KG1 (cell line): ENCODE measurements at places on chromosomes 4 and X.

DNA sequence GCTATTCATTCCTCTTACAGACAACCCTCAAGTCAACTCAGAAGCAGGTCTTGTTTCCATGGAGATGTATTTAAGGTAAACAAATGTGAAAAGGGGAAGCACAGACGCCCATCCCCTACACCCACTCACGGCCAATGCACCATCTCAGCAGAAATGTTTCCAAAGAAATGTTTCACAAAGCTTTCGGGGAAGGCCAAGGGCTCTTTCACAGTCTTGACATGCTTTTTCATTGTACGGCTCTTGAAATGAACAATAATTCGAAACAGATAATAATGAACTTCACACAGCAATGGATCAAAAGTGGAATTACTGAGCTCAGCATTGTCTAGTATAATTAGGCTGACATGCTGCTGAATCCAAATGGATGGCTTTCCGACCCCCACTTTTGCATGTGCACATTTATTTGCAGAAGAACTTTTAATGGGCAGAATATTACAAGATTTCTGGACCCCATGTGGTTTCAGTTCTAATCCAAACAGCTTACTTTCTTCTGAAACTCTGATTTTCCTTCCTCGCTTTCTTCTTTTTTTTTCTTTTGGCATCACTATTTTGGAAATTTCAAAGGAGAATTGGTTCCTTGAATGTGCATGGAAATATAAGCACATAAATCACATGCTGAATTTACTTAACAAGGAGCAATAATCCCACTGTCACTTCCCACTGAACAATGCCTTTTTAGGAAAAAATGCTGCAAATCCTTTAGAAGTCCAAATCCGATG lies 160.9 kb downstream of the SMIM20 start:
- peak; percentile 25 for DNase-seq

DNA sequence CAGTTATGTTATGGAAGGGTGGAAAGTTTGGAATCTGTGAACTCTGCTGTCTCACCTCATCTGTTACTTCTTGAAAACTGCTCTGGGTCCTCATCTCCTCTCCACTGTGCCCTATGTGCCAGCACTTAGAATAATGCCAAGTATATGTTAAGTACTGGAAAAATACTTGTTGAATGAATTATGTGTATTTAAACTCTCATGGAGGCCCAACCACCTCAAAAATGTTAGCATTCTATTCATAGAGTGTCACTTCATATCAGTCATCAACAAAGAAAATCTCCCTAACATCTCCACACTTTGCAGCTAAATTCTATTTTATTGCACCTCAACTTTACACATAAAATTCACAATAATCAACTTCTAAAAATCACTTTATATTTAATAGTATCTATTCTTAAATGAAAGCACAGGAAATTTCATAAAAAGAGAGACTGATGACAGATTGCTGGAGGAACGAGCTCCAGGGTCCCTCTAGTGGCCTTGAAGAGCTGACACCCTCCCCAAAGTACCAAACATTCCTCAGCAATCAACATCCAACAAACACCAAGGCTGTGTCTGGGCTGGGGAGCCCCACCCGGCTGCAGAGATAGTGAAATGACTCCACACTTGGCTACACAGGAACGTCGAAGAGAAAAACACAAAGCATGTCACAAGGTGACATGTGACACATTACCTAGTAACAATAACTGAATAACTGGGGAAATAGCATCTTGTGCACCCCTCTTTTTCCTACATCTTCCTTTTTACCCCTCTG lies 45.8 kb downstream of the SLC39A8 start:
- DNase-seq: no peak

DNA sequence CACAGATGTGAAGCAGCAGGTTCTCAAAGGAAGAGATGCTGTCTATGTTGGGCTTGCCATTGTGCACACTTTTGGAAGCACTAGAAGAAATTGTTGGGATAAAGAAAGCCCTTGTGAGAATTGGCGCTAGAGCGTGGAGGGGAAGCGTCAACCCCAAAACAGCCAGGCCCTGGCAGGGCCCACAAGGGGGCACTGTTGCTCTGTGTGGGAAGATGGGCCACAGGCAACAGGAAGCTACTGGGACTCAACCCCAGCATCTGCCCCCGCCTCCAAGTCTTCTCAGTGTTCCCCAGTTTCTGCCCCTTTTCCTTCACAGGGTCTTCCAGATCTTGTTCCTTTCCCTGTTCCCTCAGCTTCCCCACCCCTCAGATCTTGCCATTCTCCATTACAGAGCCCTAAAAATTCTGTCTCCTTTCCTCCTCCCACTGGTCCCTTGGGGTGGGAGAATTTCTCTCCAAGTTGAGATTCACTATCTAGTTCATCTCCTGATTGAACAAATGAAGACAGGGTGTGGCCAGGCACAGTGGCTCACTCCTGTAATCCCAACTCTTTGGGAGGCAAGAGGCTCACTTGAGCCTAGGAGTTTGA lies 85.5 kb downstream of the STARD8 start:
- peak; percentile 2 for DNase-seq

GRCh38 chr4:2623442-2623841 lies 87.0 kb downstream of the FAM193A start:
- DNase-seq: no peak

GRCh38 chr4:183312841-183313240 lies 7.2 kb downstream of the CLDN22 start:
- DNase-seq: no peak

- DNase-seq: no peak
Observed at GRCh38 chr4:5206016-5206790, 154.9 kb downstream of the STK32B start.

DNA sequence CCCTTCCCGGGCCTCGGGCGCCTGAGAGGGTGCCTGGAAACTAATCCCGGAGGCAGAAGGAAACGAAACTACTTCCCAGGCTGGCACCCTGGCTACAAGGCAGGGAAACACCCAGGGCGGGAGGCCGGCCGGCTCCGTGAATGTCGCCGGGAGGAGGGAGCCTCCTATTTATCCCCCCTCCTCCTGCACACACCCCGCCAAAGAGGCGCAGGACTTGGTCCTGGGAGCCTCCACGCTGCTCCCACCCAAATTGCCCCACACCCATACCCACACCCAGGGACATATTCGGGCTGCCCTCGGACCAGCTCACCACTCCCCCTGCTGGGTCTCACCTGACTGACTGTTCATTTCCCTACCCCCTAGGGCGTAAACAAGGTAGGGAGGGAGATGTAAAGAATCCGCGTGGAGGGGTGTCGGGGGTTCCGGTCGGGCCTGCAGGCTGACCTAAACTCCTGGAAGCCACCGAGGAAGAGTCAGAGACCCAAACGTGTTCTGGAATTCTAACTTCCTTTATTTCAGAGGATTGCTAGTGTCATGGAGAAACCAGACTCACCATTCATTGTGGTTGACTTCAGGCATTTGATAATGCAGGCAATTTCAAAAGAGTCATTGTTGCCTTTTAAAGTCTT lies at the start of gene BTC:
Gene BTC (minus strand): TSS at position 142 of the 629 bp plus-strand sequence. CDS start 198 bp downstream, outside the sequence.
- DNase-seq: no peak

DNA sequence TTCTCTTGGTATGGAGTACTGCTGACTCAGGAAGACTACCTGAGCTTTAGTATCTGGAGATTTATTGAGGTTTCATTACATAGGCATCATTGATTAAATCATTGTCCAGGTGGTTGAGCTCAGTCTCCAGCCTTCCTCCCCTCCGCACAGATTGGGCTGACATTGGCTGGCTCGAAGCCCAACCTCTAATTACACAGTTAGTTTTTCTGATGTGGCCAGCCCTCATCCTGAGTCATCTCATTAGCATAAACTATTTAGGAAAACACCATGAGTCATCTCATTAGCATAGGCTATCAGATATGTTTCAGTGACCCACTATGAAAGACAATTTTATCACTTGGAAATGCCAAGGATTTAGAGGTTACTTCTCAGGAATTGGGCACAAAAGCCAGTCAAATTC lies 93.9 kb upstream of the ANKRD50 start:
- DNase-seq: no peak

GRCh38 chr4:159504684-159505083 lies 401.8 kb downstream of the RAPGEF2 start:
- DNase-seq: no peak

GRCh38 chrX:1181170-1181569 lies 31.3 kb downstream of the CRLF2 start:
- no peak for DNase-seq

DNA sequence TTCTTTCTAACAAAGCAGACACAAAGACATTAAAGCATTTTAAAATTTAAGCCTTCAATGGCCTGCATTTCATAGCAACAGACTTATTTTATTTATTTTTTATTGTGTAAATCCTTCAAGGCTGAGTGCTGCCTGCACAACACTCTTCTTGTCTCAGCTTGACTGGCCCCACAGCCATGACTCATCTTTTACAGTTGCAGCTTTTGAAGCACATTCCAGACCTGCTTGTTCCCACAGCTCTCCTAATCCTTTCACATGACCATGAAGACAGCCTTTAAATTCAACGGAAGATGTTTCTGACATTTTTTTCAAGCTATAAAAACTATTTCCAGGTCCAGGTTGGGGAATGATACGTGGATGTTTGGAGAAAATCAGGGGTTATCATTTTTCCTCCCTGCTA lies 276.9 kb upstream of the TACR3 start:
- DNase-seq: no peak

DNA sequence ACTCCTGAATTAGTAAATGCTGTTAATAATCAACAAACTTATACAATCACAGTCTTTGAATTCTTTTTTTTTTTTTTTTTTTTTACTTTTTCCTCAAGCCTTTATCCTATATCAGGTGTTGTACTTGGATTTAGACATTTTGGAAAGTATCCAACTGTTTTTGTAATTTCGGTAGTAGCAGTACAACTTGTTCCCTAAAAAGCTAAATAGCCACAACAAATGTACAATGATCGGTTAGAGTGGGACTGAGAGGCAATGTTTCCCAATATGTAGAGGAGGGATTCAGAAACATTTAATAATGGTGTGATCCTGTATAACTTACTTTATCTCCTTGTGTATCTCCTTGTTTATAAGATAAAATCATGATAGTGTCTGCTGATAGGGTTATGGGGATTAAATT lies 343.1 kb downstream of the GRID2 start:
- DNase-seq: no peak

DNA sequence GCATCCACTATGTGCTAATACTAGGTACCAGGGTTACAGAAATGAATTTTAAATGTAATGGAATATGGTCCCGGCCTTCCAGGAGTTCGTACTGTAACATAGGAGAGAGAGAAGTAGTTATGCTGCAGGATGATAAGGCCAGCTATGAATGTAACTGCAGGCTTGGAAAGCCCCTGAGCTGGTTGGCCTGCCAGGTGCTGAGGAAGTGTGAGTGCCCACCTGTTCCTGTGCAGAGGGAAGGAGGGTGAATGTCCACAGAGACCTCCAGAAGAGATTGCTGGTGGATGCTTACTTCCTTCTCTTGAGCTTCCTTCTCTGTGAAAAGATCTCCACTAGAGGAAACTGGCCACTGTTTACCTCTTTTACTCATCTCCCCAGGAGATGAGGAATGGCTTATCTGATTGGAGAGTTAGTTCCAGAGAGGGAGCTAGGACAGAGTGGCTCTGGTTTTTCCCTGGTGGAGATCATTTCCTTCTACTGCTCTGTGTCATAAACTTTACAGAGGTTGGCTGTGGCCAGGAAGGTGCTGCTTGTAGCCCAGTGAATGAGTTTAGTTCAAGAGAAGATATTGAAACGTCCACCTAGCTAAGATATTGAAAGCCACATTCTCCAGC lies 114.0 kb upstream of the LNX1 start:
- no peak for DNase-seq

DNA sequence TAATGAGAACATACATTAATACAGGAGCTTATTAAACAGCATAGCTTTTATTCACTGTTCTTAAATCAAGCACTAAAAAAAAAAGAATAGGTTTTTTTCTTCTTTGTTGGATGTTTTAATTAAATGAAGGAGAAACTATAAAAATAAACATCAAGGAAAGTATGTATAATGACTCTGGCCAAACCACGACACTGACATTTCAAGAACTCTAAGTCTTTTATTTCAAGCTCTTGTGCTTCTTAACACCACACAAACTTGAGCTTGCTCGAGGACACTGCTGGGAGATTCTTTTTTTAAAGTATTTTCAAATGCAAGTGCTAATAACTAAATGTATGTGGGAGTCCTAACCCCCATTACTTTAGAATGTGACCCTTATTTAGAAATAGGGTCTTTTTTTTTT lies 204.9 kb upstream of the PPARGC1A start:
- DNase-seq: no peak

DNA sequence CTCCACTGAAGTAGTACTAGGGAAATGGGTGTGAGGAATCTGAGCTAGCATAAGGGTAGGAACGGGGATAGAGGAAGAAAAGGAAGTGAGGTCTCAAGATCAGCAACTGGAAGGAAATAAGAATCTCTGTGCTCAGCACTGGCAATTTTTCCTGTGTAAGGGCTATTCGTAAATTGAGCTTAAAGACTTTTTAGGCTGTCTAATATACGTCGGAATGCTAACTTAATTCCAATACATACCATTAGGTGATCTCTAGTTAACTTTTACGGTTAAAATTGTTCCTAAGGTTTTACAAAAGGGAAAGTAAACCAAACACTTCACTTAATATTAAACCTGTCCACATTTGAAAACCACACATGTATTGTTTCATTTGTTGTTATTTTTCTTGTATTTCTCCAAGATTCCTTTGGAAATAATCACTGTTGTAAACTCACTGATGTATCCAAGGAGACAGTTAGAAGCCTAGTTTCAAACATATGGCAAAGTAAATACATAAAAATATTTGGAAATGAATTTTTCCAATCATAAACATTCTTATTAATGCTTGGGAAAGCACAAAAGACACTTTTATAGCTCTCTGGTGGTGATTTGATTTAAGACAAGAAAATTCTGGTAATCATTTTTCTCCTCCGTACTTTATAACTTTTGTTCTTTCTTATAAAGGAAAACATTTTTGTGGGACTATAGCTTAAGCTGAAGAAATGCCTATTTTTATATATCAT lies 28.1 kb upstream of the HPGDS start:
- DNase-seq: no peak

DNA sequence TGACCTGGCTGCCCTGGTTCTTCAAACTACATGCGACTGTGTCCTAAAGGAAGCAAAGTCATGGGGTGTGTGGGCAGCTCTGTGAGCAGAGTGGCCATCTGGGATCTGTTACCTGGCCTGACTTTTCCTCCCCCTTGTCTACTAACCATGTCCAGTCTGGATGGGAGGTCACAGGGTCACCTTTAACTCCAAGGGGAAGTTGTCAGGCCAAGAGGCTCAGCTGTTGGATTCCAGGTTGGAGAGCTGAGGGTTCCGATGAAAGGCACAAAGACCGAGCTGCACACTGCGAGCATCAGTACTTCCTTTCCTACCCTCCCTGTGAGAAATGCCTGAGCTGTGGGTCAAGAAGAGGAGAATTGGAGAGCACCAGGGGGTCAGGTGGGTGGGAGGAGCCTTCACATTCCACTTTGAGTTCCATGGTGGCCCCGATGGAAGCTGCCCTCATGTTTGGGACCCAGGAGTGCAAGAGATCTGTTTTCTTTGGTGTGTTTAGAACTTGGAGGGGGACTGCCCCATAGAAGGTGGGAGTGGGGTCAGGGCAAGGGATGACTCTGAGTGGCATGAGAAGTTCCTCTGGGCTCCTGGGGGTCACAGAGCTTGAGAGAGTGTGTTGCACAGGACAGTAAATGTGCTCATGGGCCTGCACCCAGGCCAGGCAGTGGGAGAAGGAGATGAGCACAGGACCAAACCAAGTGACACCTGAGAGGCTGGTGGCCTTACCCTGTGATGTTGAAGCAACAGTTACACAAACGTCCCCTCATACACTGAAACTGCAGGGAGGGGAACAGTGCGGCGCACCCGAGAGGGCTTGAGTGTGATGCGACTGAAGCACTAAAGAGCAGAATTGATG lies 36.2 kb downstream of the RGS12 start:
- DNase-seq: no peak

GRCh38 chrX:49284212-49284611 lies 14.6 kb downstream of the PPP1R3F start:
- no peak for DNase-seq
